Upper lobe of left lung (tissue), 6 donors: ENCODE measurements at places on chromosomes 11 and 22.

DNA sequence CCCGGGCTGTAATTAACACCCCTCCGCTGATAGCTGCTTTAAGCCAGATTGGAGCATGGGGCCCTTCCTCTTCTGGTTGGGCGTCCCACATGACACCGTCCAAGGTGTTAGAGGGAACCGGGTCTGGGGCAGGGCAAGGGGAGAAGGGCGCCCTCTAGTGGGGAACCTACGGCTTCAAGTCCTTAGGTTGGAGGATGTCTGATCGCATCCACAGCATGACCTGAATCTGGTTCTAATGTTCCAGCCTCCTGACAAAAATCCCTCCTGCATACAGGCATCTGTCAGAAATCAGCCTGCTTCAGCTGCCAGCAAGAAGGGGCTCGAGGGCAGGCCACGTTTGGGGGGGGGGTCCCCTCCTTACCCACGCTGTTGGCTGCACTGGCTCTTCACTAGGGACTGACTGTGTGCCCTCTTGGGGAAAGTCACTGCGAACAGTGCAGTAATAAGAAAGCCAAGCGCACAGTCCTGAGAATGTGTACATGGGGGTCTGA is 94.2 kb upstream of the TBCEL start:
- no peak for DNase-seq

- no peak for DNase-seq
Measured at GRCh38 chr11:73260127-73260457, 12.0 kb upstream of the P2RY6 start.

DNA sequence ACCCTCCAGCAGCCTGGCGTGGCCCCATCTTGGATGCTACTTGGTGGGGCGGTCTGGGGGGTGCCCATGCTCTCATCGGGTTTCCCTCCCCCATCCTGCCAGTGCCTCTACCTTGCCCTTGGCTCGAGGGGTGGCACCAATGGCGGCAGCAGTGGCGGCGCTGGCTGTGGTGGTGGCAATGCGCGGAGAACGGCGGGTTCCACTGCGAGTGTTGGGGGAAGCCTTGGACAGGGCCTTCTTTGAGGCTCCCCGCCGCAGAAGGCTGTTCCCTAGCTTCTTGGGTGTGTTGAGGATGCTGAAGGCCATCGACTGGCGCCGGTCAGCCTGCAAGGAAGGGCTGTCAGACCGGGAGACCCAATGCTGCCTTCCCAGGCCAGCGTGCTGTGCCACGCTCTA is 5.1 kb downstream of the IL18BP start:
- DNase-seq: peak; percentile 79

- no peak for DNase-seq
Measured at GRCh38 chr22:45087802-45088201, 75.9 kb upstream of the NUP50 start.

DNA sequence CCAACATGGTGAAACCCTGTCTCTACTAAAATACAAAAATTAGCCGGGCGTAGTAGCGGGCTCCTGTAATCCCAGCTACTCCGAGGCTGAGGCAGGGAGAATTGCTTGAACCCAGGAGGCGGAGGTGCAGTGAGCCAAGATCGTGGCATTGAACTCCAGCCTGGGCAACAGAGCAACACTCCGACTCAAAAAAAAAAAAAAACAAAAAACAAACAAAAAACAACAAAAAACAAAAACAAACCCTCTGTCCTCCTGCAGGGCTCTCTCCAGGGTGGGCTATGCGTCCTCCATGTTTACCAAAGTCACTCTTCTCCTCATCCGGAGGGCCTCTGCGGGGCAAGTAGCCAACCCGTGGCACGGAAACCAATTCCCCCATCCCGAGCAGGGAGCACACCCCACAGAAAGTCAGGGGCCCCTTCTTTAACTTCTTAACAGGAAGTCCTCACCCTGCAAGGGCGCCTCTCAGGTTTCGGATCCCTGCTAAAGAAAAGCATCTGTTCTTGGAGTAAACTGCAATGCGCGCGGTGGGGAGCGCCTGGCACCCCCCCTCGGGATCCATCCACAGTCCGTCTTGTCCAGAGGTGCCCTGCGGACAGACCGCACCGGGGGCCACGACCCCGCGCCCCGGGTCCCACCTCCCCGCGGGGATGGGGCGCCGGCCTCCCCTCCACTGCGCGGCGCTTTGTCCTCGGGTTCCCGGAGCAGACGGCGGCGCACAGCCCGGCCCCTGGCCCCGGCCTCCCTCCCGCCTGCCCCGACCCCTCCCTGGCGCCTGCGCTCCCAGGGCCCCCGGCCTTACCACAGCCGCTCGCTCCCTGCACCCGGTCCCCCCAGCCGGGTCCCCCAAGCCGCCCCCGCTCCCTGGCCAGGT is 712 bp downstream of the CERK start:
- DNase-seq: no peak

GRCh38 chr11:59173080-59173963 is 1.4 kb downstream of the DTX4 start:
- DNase-seq: peak; percentile 58

GRCh38 chr22:48576333-48577013 is 1251.2 kb downstream of the BRD1 start:
- DNase-seq: peak; percentile 85

DNA sequence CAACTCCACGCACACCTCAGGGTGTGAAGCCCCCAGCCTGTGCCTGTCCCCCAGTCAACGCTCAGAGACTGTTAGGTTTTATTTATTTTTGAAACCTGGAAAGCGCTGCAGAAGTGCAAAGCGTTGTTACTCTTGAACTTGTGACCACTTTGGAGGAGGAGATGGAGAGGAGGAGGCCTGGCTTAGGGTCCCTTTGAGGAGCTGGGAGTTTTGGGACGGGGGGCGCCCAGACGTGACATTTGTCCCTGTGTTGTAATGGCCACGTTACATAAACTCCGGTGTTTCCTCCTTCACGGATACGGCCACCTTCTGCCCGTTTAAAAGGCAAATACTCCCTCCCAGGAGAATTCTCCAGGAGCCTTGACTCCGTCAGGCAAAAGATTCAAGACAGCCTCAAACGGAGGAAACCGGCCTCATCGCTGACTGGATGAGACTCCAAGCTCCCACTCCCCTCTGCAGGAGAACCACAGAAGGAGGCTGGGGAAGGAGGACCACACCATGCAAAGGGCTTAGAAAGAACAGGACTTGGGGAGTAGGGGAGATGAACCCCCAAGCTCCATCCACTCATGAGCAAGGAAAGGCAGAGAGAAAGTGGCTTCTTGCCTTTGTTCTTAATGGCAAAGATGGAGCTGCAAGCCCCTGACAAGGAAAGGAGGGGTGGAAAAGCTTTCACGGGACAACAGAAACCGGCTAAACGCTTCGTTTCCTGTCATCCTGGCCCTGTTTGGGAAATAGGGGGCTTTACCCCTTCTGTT is 630 bp downstream of the PIK3IP1 start:
- DNase-seq: no peak

DNA sequence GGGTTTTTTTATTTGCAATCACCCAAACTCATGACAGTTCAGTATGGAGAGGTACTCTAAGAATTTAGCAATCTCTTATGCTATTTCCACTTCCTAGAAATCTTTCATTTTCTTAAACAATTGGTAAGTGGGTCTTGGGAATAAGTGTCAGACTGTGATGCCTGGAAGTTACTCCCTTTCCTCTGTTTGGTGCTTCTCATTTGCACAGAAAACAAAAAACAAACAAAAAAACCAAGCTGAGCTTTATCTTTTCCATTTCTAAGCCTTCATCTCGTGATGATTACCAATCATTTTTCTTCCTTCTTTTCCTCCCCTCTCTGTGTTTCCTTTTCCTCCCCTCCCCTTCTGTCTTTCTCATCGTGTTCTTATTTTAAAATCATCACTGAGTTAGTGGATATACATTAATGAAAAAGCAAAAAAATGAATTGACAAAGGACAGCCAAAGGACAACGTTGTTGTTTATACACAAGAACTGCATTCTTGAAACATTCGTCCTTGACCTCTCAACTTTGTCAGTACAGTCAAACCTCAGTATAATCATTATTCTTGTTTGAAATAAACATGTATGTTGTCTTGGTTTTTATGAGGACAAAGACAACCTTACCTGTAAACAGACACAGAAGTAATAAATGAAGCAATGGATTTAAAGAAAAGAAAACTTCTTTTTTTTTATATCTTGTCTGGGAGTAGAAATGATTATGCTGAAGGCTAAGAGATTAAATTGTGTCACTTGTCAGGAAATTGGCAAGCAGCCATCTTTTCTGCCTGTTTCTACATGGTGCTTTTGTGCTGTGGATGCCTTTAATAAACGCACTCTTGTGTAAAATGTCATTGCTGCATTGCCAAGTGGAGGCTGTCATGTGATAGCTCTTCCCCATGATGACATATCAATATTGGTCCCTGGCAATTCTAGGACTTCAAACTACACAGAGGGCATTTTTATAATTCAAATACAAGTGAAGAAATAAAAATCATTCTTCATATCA is 803.2 kb upstream of the CCDC90B start:
- no peak for DNase-seq

DNA sequence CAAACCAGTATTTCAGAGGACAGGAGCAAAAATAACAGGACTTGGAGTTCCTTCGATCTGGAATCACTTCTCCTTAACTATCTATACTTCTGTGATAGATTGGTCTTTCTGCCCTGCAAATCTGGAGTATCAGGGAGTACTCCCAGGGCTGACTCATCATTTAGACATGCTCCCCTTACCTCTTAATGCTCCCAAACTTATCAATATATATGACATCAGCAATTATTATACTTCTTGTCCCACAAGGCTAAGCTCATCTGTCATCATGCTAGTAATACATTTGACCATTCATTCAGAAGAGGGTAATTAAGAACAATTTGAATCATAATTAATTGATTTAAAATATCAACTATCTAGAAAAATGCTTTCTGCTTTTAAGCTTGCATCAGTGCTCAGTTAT is 163.8 kb downstream of the SWAP70 start:
- no peak for DNase-seq

- DNase-seq: no peak
Measured at GRCh38 chr11:110679323-110679975, 32.8 kb downstream of the ARHGAP20 start.
